Nephron progenitor cell (in vitro differentiated cells): ENCODE measurements at places on chromosomes 2 and 18.
A peak's percentile ranks its signal among the peaks of the same experiment; 100 is the strongest.

GRCh38 chr2:228767196-228767595 lies 503.9 kb downstream of the PID1 start:
- no peak for DNase-seq

DNA sequence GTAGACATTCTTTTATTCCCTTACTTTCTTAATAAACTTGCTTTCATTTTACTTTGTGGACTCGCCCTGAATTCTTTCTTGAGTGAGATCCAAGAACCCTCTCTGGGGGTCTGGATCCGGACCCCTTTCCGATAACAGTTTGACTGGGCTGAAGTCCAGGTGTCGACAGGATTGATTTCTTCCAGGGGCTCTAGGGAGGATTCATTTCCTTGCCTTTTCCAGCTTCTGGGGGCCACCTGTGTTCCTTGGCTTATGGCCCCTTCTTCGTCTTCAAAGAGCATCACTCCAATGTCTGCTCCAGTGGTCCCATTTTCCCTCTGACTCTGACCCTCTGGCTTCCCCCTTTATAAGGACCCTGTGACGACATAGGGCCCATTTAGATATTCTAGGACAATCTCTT lies 67.5 kb downstream of the COPS8 start:
- no peak for DNase-seq

GRCh38 chr2:72727356-72727755 lies 98.5 kb downstream of the EXOC6B start:
- no peak for DNase-seq

DNA sequence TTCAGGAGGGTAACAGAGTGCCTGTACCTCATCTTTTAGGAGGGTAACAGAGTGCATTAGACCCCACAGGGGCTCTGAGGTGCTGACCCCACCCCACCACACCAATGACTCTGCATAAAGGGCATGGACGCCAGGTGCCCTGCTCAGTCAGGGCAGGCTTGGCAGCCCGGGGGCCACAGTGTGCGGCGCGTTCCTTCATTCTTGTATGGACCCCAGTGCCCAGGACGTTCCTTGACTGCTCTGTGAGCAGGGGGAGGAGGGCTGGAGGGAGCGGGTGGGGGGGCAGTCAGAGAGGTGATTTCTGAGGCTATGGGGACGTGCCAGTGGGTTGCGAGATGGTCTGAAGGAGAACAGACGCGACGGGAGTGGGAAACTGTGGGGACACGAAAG lies 168.7 kb upstream of the NCK2 start:
- no peak for DNase-seq

DNA sequence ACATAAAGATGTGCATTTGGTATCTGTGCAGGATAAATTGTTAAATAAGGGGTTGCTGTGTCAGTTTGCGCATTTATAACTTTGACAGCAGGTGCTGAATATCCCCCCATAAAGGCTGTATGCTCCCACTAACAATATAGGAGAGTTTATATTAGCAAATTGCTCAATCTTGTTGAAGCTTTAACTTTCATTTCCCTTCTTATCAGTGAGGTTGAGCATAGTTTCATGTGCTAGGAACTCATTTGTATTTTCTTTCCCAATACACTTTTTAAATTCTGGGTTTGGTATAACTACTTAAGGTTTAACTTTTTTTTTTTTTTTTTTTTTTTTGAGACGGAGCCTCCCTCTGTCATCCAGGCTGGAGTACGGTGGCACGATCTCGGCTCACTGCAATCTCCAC lies 89.0 kb downstream of the FAM117B start:
- DNase-seq, result no peak

GRCh38 chr2:26504002-26504401 lies 26.1 kb upstream of the OTOF start:
- no peak for DNase-seq

GRCh38 chr2:106599540-106599939 lies 112.4 kb downstream of the CD8B2 start:
- DNase-seq, result no peak

- DNase-seq, result no peak
These were observed 82.0 kb downstream of the CTAGE1 start for GRCh38 chr18:22335731-22336198.

GRCh38 chr2:241686324-241686649 lies 328 bp downstream of the DTYMK start:
- DNase-seq, result no peak

- DNase-seq, result peak; percentile 74
These were observed 3.1 kb downstream of the BCL11A start for GRCh38 chr2:60550178-60550983.

GRCh38 chr2:119293900-119294299 lies 70.3 kb downstream of the STEAP3 start:
- DNase-seq, result no peak

GRCh38 chr2:129794540-129794939 lies 184.9 kb upstream of the RAB6C start:
- no peak for DNase-seq

DNA sequence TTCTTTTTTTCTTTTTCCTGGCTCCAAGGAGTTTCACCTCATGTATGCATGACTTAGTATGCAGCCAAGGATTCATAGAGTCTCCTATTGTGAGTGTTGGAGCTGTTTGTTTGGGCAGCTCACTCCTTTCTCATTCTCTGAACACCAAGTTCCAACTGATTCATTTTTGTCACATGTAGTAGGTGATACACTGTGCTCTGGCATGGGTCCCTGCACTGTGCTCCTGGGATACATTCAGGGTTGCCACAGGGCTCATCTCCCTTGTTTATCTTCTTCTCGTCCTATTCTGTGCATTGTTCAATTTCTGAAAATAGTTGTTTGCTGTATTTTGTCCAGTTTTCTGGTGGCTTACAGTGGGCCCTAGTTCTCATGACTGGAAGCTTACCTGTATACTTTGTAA lies 96.8 kb downstream of the ZNF407 start:
- DNase-seq, result no peak

DNA sequence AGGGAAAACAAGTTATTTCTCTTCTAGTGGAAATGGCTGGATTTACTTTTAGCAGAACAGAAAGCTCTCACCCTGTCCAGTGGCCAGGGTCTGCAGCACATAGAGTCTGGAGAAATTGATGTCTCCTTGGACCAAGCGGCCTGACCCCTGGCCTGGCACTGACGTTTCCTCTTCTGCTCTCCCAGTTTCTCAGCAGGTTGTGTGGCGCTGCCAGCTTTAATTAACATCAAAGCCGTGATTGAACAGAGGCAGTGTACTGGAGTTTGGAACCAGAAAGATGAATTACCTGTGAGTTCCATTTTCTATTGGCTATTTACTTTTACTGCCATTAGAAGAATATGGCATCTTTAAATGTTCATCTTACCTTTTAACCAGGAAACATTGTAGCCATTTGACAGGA lies 20.9 kb downstream of the CD8A start:
- DNase-seq, result no peak

- DNase-seq, result peak; percentile 28
These were observed 29.9 kb upstream of the IMPA2 start for GRCh38 chr18:11951390-11951851.

- no peak for DNase-seq
These were observed 5.4 kb downstream of the PDK1 start for GRCh38 chr2:172561270-172561669.

GRCh38 chr18:76426737-76427305 lies 68.2 kb downstream of the ZNF516 start:
- DNase-seq, result peak; percentile 79

- DNase-seq, result no peak
These were observed 147.7 kb downstream of the KLHL29 start for GRCh38 chr2:23532391-23533337.

DNA sequence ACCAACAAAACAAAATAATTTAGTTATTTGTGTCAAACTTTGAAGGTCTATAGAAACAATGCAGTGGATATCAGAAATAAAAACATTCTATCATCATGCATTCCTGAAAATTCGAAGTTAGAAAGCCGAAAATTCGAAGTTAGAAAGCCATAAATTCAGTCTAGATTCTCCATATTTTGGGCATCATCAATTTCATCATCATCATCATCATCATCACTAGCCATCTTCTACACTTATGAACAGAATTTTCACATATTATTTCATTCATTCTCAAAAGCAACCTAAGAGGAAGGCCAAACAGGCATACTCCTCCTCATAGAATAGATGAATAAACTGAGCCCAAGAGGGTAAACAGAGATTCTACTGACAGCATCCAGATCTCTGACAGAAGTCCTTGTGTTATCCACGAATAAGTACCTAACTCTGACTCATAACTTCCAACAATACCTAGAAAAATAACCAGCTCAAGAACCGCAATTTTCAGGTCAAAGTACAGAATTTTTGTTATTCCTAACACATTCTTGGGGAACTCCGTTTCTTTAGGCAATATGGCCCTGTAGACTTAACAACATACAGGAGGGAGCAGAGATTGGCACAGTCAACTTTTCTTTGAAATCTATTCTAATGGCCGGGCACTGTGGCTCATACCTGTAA lies 84.7 kb downstream of the TCF4 start:
- DNase-seq, result no peak

GRCh38 chr2:130258356-130258755 lies 60.1 kb upstream of the TUBA3E start:
- no peak for DNase-seq

GRCh38 chr2:170488807-170489206 lies 226.3 kb upstream of the SP5 start:
- DNase-seq, result no peak

DNA sequence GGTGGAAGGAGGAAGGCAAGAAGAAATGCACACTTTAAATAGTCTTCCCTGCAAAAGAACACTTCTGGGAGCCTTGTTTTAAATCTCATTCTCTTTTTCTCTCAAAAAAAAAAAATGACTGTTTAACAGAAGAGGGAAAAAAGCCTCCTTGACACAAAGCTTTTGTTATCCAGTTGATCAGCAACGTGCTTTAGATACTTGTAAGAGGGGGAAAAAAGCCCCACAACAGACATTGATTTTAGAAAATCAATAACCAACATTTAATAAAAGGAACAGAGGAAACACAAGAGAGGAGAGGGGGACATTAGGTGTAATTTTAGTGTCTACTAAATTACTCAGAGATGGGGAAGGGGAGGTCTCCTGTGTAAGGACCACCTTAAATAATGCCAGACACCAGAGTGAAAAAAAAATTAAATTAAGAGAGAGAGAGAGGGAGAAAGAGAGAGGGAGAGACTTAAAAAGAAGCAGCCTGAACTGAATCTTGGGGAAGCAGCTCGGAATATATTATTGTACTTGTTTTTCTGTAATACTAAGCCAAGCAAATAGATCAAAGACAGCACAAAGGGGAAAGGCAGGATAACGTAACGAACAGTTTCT lies 4.7 kb downstream of the ZEB2 start:
- no peak for DNase-seq

GRCh38 chr18:3213300-3214059 lies 6.3 kb downstream of the MYOM1 start:
- DNase-seq, result no peak

DNA sequence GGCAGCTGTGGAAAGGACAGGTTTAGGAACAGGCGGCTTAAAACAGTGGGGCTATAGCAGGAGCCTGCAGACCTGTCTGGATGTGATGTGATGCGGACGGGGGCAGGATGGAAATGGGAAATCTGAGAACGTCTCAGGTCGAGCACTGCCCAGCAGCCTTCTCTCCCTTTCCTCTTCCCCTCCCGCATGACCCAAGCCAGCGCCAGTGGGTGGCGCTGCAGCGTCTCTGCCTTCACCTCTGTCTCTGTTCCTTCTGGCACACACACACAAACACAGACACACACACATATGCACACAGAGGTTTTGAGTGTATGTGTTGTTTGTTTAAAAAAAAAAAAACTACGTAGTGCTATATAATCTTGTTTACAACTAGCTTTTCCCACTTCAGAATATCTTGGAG lies 82.0 kb upstream of the SLC66A3 start:
- DNase-seq, result peak; percentile 69

GRCh38 chr2:46438102-46438501 lies 41.3 kb upstream of the TMEM247 start:
- DNase-seq, result no peak

- peak; percentile 34 for DNase-seq
These were observed 462 bp upstream of the CIDEA start for GRCh38 chr18:12253663-12254135.

- DNase-seq, result no peak
These were observed 135.4 kb downstream of the LAMA3 start for GRCh38 chr18:23824669-23825068.

GRCh38 chr18:58721566-58722239 lies 50.4 kb downstream of the MALT1 start:
- DNase-seq, result no peak

GRCh38 chr18:8673256-8674209 lies 31.8 kb upstream of the MTCL1 start:
- DNase-seq, result no peak

GRCh38 chr2:27356056-27356381 lies 545 bp downstream of the GTF3C2 start:
- DNase-seq, result peak; percentile 51

DNA sequence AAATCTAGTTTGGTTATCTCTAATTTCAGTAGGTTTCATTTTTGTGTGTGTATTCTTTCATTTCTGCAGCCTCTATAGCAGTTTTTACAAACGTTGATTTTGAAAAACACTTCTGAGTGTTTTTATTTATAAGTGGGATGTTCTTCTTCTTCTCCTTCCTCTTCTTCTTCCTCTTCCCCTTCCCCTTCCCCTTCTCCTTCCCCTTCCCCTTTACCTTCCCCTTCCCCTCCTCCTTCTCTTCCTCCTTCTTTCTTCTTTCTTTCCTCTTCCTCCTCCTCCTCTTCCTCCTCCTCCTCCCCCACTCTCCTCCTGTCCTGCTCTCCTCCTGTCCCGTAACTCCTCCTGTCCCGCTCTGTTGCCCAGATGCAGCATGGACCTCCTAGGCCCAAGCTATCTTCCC lies 4.2 kb downstream of the UGGT1 start:
- no peak for DNase-seq
